NCI-H526 (cell line): ENCODE measurements at places on chromosomes 7 and 10.

GRCh38 chr7:7959979-7960670 lies 8.5 kb upstream of the GLCCI1 start:
- no peak for DNase-seq

GRCh38 chr10:102004376-102004775 lies 51.6 kb downstream of the ARMH3 start:
- no peak for DNase-seq

DNA sequence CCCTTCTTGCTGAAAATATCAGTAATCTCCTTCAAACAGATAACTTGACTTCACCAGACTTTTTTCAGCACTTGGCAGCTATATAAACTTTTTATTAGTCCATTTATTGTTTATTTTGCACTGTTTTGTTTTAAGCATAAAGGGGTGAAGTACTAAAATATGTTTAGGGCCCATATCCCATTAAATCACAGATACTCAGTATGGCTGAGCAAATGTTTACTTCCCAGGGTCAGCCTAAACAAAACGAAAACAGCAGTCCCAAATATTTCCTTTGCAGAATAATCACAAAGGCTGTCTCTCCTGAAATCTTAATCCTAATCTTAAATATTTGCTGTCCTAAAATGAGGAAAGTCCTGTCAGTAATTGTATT lies 649.6 kb downstream of the TNS3 start:
- DNase-seq = no peak

GRCh38 chr10:46236941-46237681 lies 49.7 kb upstream of the ANTXRL start:
- DNase-seq = no peak
